Epithelial cell of proximal tubule (primary cell): ENCODE measurements at places on chromosomes 4 and X. TPM values are rescaled to one million over a fixed set of nuclear protein-coding genes. Genes with fewer than 3 reads are reported as not detected.

- no peak for DNase-seq
Measured at GRCh38 chr4:24646798-24647460, 62.6 kb upstream of the DHX15 start.

GRCh38 chr4:146124023-146124680, 51.4 kb upstream of the LSM6 start:
- DNase-seq = no peak

PRDM8 gene
- 0.51 and 3.7 TPM in 2 replicates for total RNA-seq

DNA sequence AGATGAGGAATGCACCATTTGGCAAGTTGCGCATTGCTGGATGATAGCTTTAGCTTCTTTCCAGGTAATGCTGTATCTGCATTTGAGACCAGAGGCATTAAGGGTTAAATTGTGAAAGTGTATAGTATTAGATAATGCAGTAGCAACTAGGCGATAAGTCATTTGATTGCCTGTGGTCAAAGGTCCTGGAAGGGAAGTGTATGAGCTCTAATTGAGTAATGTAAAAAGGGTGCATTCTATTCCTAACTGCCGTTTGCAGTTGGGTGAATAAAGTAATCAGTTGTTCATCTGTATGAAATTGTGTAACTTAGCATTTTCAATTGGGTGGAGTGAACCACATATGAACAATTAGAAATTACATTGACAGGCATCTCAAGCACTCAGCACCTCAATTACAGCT, 54.5 kb upstream of the WDR1 start:
- DNase-seq = no peak

FAAH2 gene
- 1.2 and 6.7 TPM in 2 replicates for total RNA-seq

TMEM144 gene
- total RNA-seq = 2.9 and 3.5 TPM in 2 replicates

DNA sequence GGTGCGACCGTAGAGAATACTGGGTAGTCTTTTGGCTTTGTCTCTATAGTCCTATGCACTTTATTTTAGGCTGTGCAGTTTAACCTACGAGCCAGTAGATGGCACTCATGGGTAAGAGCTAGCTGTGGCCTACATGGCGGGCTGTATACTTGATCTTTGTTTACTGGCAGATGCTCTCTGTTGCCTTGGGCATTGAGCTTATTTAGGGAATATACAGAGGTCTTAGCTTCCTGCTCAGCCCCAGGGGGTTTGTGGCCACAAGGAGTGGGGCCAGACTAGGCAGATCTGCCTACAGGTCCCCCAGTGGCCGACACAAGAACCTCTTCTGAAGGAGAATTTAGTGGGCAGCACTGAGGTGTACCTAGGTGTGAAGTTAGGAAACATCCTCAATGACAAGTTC, 227.6 kb upstream of the HDX start:
- no peak for DNase-seq

DNA sequence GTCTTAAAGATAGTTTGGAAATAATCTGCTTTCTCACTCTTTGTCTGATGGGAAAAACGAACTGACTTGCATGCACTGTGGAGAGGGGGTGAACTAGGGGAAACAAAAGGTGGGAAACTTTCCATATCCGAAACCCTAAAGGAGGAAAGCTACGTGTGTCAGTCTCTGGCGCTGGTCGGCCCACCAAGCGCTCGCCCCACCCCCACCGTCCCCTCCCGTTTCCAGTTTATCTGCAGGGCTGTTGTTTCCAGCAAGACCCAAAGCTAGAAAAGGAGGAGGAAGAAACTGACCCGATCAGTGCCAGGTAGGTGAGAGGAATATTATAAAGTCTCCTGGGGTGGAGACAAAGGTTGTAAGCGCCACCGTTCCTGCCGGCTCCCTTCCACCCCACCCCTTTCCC, 552 bp downstream of the TCEAL9 start:
- DNase-seq = no peak

AMOT gene
- 10.9 and 13.7 TPM in 2 replicates for total RNA-seq

EDNRA gene
- total RNA-seq = 3.3 and 3.9 TPM in 2 replicates

AKAP4 gene
- total RNA-seq = not detected in 2 replicates

GRCh38 chrX:6465756-6466155, 69.2 kb downstream of the VCX3A start:
- DNase-seq = no peak

- DNase-seq = no peak
Measured at GRCh38 chr4:107747748-107748486, 27.9 kb upstream of the PAPSS1 start.

DNA sequence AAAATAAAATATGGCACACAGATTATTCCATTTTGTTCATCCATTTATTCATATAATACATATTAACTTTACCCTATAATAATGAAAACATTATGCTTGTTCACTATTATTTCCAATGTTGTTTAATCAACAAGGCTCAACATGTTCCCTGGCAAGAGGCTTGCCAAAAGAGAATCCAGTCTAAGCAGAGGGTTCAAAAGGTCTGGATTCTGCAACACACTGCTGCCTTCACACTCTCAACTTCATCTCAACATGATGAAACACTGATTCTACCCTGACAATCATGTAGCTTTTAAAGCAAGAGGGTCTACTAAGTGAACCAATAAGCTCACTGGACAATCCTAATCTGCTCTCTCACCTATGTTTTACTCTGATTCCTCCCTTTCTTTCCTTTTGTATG, 101.1 kb downstream of the MID1 start:
- DNase-seq = no peak

DNA sequence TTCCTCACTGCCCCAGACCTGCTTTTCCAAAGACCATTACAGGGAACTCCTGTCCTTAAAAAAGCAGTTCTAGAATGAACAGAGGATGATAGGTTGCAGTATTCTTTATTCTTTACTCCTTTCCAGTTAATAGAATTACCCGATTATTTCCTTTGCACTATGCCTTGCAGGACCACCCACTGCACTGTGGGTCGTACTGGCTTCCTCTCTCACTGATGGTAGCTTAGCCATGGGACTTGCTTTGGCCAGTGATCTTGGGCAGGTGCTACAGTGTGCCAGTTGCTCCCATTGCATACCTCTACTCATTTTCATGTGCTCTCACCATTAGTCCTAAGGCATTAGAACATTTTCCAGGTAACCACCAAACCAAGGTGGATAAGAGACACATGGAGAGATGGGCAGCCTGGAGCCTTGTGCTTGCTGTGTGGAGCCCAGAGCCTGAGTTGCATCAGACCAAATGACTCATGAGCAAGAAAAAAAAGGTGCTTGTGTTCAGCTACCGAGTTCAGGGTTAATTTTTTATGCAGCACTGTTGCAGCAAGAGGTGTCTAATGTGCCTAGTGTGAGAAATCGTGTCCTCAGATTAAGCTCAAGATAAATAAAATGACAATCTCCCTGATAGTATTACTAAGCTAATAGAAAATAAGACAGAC, 7.6 kb upstream of the UNC5C start:
- peak; percentile 60 for DNase-seq

DNA sequence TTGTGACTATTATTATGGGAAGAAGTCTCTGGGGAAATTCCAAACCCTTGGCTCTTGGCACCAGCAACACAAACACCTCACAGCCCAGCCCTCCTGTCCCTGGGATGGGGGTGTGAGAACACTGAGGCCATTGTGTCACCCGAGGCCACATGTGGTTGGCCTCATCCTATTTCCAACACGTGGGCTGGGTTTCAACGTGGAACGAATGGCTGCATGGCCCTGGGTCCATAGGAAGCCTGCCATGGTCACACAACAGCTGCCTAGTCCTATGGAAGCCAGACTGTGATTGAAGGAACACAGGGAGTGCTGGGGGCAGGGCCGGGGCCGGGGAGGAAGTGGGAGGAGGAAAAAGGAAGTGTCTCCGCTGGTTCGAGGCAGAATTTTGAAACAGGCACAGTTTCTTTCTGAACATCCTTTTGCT, 10.0 kb downstream of the CLCN4 start:
- DNase-seq = no peak

DNA sequence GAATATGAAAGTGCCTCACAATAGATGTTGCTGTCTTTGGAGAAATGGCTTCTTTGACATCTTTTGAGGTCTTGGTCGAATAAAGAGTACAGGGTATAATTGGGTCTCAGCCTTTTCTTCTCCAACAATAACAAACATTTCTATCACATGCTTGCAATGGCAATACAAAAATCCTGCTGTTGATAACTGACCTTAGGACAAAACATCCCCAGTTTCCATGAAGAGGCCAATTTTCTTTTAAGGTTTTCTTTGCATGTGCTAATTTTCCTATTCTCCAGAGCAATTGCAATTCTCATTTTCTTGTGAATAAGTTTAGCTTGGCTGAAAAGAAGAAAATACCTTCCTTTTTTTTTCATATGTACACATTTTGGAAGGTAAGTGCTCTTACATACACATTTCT, 130.7 kb upstream of the RPS6KA6 start:
- no peak for DNase-seq

ADGRA3 gene
- 33.6 and 35.3 TPM in 2 replicates for total RNA-seq

PIN4 gene
- total RNA-seq = 16.1 and 16.8 TPM in 2 replicates

TRPC3 gene
- total RNA-seq = 0.06 and 0.07 TPM in 2 replicates

GRCh38 chr4:104983615-104984179, 163.0 kb upstream of the TET2 start:
- DNase-seq = no peak

MAPK10 gene
- total RNA-seq = 1.3 and 2.2 TPM in 2 replicates

GRCh38 chr4:10099499-10100325, 16.9 kb downstream of the WDR1 start:
- no peak for DNase-seq
